Muscle of leg (tissue), 16 donors: ENCODE measurements at places on chromosomes 2 and 18.

GRCh38 chr2:219442256-219443015 lies 7.8 kb downstream of the SPEG start:
- no peak for DNase-seq

DNA sequence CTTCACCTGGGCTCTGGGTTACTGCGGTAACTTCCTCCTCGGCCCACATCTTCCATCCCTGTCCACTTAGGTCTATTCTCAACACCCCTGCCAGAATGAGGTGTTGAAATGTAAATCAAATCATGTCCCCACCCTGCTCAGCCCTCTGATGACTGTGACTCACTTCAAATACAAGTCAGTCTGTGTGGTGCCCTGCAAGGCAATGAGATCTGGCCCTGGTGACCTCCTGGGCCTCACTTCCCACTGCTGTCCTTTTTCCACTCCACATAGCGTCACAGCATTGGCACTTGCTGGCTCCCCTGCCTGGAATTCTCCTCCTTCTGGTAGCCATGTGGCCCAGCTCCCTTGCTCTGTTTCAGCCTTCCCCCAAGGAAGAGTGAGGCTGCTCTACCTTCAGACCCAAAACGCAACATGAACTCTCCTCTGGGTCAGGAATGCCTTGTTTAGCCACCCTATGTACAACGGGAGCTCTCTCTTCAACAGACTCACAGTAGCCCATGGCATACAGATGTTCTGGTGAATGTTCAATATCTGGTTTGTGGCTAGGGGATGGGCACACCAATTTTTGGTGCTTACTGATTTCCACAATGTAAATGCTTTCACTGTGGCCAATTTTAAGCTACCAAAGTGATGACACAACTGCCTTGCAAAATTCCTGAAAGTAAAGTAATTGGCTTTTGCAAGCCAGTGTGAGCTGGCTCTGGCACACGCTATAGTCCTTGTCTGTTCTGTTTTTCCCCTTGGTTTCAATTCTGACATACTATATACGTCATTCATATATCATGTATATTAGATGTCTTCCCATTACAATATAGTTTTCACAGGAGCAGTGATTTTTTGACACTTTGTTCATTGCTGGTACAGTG lies 550.3 kb upstream of the HS6ST1 start:
- no peak for DNase-seq

DNA sequence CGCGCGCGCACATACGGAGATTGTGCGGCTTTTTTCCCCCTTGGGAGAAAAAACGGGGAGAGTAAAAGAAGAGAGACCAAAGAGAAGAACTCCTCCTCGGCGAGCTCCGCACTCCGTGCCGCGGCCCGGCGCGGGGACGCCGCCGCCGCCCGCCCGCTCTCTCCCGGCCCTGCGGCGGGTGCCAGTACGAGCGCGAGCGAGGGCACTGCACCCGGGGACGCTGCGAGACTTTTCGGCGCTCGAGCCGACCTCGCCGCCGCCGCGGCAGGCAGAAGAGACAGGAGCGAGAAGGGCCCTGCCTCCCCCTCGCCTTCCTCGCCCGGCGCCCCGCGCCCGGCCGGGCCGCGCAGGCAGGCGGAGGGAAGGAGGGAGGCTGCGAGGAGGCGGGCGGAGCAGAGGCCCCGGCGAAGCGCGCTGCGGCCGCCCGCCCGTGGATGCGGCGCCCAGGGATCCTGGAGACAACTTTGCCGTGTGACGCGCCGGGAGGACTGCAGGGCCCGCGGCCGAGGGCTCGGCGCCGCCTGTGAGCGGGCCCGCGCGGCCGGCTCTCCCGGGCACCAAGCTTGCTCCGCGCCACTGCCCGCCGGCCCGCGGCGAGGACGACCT lies 857 bp upstream of the INHBB start:
- DNase-seq, result no peak

DNA sequence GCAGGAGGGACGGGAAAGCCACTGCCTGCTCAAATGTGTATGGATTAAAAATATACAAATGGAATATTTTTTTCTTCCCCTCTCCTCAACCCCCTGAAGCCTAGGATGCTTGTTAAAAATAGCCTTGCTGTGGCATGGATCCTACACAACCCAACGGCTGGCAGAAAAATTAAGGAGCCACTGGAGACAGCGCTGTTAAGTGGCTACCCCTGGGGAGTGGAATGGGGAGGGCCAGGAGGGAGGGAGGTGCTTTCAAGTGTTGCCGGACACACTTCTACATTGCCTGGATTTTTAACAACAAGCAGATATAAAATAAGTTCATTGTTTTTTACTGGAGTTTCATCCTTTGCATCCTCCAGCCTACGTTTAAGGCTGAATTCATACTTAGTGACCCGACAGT lies 66.6 kb downstream of the ZBTB7C start:
- DNase-seq, result no peak

DNA sequence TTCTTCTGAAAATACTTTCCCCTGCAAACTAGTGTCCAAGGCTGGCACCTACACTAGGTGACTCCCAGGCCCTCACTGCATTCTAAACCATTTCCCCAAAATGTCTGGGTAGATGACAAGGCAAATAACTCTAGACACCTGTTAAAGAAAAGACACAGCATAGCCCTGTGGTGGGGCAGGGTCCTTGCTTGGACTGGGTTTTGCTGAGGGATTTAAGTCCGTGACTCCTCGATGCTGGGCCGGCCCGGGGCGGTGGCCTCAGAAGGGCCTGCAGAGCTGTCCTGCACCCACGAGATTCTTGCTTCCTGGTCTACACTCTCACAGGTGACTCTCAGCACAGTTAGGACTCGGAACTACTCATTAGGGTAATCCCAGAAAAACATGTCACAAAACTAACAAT lies 55.2 kb downstream of the MBP start:
- no peak for DNase-seq

GRCh38 chr2:231189571-231190495 lies 8.6 kb upstream of the ARMC9 start:
- DNase-seq, result peak; percentile 41

- no peak for DNase-seq
Observed at GRCh38 chr18:35861367-35862118, 110.9 kb upstream of the RMP24 start.

DNA sequence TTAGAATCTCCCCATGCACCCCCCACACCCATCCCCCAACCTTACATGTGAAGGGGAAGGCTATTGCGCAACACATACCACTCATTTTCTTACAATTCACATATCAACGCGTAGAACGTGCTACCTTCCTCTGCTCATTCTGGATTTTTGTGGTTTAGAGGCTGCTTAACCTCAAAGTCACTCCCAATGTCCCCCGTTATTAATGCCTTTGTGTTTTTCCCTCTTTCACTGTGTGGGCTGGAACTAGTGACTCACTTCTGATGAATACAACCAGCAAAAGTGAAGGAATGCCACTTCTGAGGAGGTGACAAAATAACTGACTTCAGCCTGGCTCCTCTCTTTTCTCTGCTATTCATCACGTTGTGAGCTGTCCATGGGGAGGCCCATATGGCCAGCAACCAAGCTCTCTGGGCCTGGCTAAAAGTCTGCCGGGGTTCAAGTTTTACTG lies 342.5 kb upstream of the NXPH2 start:
- no peak for DNase-seq

DNA sequence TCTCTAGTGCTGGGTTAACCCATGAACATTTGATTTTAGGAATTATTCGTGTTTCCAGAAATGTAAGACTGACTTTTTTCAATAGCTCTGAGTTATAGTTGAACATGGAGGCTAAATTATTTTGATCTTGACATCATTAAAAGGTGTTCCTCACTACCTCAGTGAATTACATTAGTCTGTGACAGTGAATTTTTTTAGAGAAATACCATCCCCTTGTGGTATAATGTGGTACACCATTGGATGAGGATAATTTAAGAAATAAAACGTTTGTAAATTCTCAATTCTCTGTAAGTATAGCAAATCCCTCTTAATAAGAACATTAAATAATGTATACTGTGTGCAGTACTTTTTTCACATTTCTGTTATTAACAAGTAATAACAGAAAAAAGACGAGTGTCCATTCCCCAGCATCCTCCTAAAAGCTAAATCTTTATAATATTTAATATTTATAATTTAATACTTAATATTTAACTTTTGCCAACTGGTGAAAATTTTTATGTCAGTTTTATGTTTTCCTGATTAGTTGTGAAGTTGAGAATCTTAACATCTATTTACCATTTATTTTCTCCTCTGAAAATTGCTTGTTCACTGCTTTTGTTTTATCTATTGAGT lies 70.3 kb upstream of the CWC22 start:
- no peak for DNase-seq

DNA sequence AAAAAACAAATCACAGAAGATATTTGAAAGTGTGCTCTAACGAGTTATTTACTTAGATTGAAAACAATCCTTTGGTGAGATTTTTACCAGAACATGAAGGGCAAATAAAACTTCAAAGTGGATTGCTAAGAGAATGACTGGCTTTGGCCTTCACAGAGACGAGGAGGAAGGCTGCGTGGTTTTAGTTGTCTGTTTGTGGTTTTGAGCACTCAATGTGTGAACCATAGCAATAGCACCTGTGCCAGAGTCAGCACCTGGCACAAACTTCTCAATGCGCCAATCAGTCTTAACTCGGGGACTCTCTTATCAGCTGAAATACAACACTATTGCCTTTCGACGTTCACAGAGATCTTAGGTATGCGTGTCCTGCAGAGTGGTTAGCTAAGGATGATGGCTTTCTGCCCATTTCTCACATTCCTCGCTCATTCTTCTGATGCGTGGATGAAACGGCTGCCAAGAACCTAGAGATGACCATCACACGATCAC lies 70.0 kb downstream of the MBP start:
- no peak for DNase-seq

DNA sequence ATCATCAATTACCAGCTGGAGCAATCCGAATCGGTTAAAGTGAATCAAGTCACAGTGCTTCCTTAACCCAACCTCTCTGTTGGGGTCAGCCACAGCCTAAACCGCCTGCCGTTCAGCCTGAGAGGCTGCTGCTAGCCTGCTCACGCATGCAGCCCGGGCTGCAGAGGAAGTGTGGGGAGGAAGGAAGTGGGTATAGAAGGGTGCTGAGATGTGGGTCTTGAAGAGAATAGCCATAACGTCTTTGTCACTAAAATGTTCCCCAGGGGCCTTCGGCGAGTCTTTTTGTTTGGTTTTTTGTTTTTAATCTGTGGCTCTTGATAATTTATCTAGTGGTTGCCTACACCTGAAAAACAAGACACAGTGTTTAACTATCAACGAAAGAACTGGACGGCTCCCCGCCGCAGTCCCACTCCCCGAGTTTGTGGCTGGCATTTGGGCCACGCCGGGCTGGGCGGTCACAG lies 496 bp upstream of the ITGA4 start:
- DNase-seq, result peak; percentile 68

- no peak for DNase-seq
Observed at GRCh38 chr2:142991295-142991694, 113.8 kb downstream of the KYNU start.

DNA sequence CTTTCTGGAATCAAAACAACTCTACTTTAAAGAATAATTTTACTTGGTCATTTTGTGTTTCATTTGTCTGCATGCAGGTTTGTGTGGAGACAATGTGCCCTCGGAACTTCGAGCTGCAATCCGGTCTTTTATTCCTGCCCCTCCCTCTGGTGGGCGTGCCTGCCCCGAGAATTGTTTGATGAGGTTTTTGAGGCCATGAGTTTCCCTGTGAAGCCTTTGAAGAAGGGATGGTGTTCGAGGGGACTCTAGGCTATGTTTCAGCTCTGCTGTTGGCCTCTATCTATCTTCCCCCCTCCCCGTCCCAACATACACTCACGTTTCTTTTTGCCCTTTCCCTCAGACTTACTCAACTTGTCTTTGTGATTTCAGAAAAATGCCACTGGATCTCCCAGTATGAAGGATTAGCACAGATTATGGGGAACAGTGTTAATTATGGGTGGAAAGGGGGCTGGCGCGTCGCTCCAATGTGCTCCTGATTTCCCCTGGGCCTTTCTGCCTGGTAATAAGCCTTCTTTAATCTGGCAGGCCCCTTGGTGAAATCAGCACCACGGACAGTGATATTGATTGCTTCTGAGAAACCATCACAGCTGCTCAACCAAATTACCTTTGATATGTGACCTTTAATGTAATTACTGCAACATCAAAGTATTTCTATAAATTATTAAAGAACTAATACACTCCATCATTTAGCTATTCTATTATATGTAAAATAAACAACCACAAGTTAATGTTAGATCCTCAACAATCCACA lies 82.2 kb downstream of the CELF4 start:
- DNase-seq, result peak; percentile 61

GRCh38 chr2:160445673-160446072 lies 47.9 kb downstream of the RBMS1 start:
- DNase-seq, result no peak

GRCh38 chr2:143968360-143968759 lies 551.6 kb downstream of the ZEB2 start:
- DNase-seq, result no peak

GRCh38 chr18:5294457-5295230 lies 882 bp downstream of the ZBTB14 start:
- DNase-seq, result peak; percentile 79

DNA sequence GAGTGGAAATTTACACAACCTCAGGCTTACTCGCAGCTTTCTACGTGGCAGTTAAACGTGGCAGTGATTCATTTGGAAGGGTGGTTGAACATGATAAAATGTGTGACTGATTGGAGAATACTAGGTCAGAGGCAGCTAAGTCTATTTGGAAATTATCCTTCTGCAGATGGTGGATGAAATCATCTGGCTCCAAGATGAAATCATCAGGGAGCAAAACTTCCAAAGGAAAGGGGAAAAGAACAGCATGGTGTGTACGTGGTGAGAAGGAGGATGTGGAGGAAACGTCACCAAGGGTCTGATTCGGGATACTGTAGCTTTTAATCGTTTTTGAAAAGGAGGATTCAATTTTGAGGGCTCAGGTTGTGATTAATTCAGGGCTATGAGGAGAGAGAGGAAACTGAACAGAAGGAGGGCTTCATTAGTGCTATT lies 47.9 kb downstream of the COL3A1 start:
- DNase-seq, result peak; percentile 98

- DNase-seq, result peak; percentile 26
Observed at GRCh38 chr2:177056481-177056929, 156.1 kb upstream of the HNRNPA3 start.

DNA sequence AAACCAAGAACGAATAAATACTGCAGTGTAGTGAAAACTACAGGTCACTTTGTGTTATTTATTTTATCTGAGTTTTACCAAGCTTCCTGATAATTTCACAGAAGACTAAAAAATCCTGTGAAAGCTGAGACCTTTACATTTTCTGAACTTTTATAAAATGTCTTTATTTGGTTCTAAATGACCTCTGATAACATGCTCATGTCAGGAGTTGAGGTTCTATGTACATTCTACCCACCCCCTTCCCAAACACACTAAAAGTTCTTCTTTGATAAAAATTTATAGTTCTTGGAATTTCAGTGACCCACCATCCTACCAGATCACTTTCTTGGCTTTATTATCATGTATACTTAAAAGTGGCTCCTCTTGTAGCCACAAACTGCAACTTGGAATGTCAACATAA lies 463.1 kb downstream of the PIK3C3 start:
- no peak for DNase-seq
